ENCODE measurements at places on chromosomes 7 and 10. TPM values are rescaled to one million over a fixed set of nuclear protein-coding genes. Genes with fewer than 3 reads are reported as not detected.

DNA sequence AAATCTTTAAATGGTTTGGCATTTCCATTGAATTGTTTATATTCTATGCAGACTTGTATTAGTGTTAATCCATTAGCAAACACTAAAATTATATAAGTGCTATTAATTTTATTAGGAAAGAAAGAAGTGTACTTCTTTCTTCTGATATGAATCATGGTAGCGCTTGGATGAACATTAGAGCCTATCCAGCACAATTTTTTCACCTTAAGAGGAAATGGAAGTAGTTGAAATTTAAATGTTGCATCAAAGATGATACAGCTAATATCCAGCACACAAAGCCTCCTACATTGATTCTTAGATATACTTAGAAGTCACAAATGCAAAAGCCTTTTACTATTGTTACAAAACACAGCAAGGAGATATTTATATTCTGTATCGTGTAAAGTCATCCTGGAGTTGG is 174.5 kb downstream of the AHR start:
- no peak for DNase-seq

DNA sequence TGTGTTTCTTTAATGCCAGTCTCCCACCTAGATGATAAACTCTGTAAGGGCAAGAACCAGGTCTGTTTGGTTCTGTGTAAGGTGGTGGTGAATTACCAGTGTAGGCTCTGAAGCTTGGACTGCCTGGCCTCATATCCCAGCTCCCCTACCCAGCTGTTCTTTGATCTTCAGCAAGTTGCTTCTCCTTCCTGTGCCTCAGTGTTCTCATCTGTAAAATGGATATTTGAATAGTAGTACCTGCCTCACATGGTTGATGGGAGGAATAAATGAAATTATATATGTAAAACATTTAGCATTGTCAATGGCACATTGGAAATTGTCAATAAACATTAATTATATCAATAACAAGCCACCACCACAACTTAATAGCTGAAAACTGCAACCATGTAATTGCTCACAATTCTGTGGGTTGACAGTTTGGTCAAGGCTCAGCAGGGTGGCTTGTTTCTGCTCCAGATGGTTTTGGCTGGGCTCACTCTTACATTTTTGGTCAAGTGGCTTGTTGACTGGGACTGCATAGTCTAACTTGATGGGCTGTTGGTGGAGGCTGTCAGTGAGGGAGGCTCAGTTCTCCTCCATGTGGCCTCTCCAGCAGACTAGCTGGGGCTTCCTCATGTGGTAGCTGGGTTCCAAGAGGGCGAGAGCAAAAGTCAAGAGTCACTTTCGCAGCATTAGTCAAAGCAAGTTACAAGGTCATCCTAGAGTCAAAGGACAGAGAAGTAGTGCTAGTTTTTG is 84.5 kb upstream of the DUSP5 start:
- DNase-seq, result no peak

- DNase-seq, result no peak
Measured at GRCh38 chr10:4607681-4608080, 218.3 kb upstream of the AKR1E2 start.

GRCh38 chr10:3734111-3734510 is 50.9 kb downstream of the KLF6 start:
- peak; percentile 55 for DNase-seq

- no peak for DNase-seq
Measured at GRCh38 chr10:100502926-100503494, 16.7 kb downstream of the SEC31B start.

- DNase-seq, result no peak
Measured at GRCh38 chr7:18565337-18565736, 69.8 kb downstream of the HDAC9 start.

DNA sequence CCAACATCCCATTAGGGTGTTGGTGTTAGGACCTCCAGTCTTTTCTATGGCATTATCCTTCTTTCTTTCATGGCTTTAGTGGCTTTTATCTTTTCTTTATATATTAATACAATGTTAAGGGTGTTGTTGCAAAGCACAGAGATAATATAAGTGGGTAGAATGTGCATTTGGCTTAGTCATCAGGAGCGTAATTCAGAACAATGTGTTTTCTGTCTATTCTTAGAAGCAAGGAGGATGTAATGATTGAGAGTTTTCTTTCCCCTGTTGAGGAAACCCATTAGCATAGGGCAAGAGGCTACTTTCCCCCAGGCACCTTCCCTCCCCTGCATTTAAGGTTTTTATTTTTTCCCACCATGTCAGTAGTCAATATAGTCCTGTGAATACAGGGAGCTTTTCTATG is 79.7 kb downstream of the TMEM106B start:
- no peak for DNase-seq

DNA sequence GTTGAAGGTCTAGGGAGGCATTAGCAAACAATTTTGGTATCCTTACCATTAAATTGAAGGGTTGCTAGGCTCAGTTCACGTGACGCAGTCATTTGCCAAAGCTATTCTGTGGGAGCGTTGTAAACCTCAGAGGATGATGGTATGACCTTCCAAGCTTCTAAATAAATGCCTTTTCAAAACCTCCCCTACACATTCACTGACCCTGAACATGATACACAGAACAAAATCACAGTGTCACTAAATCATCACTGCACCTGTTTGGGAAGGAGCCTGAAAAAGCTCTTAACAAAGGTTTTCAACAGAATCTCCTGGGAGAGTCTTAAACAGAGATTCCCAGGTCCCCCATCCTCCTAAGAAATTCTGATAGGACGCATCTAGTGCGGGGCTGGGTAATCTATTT is 13.2 kb upstream of the CCDC172 start:
- DNase-seq, result no peak

DNA sequence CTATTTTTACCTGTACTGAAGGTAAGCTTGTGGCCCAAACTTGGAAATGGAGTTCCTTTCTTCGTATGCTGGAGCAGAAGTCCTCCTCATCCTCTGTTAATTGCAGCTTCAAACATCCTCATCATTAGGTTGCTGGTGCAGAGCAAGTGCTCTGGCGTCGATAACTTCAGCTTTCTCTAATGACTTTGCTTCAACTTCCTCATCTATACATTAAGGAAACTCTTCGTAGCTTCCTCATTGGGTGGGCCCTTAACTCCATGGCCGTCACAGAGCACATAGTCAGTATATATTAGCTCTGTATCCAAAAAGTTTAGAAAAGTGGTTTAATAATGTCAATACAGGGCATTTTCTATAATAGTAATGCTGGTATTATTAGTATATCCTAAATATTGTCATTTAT is 447.7 kb downstream of the SUGCT start:
- no peak for DNase-seq

- no peak for DNase-seq
Measured at GRCh38 chr10:102410429-102411073, 8.0 kb downstream of the PSD start.

DNA sequence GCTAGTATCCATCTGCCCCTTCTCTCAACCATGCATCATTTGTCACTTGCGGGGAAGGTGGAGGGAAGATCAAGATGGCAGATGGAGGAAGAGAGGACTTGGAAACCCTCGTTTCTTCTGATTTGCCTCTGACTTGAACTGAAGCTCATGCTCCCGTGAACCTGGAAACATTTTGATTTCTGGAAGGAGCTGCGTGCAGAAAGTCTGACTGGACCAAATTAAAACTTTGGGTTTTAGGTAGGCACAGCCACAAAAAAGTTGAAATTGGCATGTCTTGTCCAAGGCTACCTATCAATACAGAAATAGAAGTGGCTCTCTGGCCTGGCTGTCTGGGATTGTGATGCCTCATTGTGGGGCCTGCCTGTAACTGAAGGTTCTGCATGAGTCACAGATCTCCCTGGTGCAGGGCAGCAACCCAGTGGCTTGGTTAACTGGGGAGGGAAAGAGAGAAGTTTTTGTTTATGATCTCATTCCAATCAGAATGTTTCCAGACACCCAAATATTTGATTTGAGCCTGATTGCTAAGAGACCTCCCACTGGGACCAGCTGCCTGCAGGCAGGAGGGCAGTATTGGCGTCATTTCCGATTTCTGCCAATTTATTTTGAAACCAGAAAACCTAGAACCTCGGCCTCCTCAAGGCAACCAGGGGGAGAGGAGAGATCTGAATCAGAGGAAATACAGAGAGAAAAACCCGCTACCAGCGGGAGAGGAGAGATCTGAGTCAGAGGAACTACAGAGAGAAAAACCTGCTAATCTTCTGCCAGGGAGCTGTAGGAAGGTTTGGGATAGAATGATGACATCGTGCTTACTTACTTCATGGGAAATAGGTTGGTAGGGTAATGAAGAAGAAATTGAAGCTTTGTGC is 363.6 kb downstream of the ANKRD30A start:
- peak; percentile 72 for DNase-seq

DNA sequence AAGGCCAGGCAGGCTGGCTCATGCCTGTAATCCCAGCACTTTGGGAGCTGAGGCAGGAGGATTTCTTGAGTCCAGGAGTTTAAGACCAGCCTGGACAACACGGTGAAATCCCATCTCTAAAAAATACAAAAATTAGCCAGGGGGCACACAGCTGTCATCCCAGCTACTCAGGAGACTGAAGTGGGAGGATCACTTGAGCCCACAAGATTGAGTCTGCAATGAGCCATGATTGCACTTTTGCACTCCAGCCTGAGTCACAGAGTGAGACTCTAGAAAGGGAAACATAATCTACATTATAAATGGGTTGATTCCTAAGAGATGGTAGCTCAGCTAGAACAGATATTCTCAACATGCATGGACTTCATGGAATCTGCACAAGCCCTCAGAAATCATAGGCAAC is 6.3 kb upstream of the LIPF start:
- no peak for DNase-seq

DNA sequence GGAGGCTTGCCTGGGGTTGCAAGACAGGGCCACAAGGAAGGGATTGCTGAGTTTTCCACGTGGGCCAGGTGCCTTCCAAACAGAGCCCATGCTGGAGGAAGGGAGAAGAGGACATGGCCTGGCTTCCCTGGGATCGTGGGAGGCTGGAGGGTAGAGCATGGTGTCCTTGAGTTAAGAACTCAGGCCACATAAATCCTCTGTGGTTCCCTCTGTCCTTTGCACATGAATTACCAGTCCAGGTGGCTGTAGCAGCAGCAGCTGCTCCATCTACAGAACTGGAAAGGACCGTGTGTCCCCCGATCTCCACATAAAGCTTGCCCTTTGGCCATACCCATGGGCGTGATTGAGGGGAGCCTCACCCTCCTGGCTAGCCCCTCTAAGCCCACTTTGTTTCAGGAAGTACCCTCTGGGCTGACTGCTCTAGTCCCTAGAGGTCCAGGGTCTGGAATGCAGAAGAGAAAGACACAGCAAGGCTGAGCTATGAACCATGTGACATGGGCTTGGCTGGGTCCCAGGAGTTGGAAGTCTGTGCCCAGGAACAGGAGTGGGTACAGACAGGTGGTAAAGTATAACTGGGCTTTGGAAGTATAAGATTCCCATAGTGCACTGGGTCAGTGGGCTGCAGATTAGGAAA is 84.9 kb downstream of the C10orf105 start:
- DNase-seq, result no peak

The FAM131B gene
- 1.5 TPM for total RNA-seq

The CPN1 gene
- not detected for total RNA-seq

The HSPA14 gene
- total RNA-seq, result 6.8 TPM

The NPSR1 gene
- not detected for total RNA-seq

The DYNC1I1 gene
- 8.7 TPM for total RNA-seq

The DMBT1 gene
- total RNA-seq, result 0.63 TPM
